ENCODE measurements at places on chromosomes 1 and 21. TPM values are rescaled to one million over a fixed set of nuclear protein-coding genes. Genes with fewer than 3 reads are reported as not detected.

Gene AMY1C
- not detected for total RNA-seq

Gene CD244
- not detected for total RNA-seq

Gene LYPD8
- not detected for total RNA-seq

Gene PTCH2
- 0.22 TPM for total RNA-seq

Gene RGS13
- not detected for total RNA-seq

Gene TMEM82
- not detected for total RNA-seq

Gene HEYL
- total RNA-seq = 0.57 TPM

Gene EFNA3
- total RNA-seq = 0.43 TPM

Gene VCAM1
- 113 TPM for total RNA-seq

Gene SIPA1L2
- total RNA-seq = 21.4 TPM

Gene PLA2G2A
- total RNA-seq = not detected

Gene ASCL5
- not detected for total RNA-seq

Gene RGS1
- total RNA-seq = 1.6 TPM

Gene ANKRD35
- 0.57 TPM for total RNA-seq

Gene SAMD13
- total RNA-seq = 0.14 TPM

Gene OR6N1
- not detected for total RNA-seq

Gene TENT5C
- 1.5 TPM for total RNA-seq

Gene CNN3
- 439 TPM for total RNA-seq

Gene GPX7
- 56.9 TPM for total RNA-seq

Gene SNX7
- total RNA-seq = 22.5 TPM
